ENCODE measurements at places on chromosomes 5 and 9. TPM values are rescaled to one million over a fixed set of nuclear protein-coding genes. Genes with fewer than 3 reads are reported as not detected.

Gene BTNL8
- 0.24 TPM for polyA plus RNA-seq

Gene SLC6A18
- 1.6 TPM for polyA plus RNA-seq

Gene IFNK
- not detected for polyA plus RNA-seq

Gene SLC27A6
- polyA plus RNA-seq, result 1.6 TPM

Gene RNF183
- 4.9 TPM for polyA plus RNA-seq

Gene PCDHA1
- polyA plus RNA-seq, result not detected

Gene LCN6
- not detected for polyA plus RNA-seq

Gene ZNF367
- polyA plus RNA-seq, result 10.4 TPM

Gene CDC42SE2
- polyA plus RNA-seq, result 49.1 TPM

Gene CDH10
- polyA plus RNA-seq, result 12.7 TPM

DNA sequence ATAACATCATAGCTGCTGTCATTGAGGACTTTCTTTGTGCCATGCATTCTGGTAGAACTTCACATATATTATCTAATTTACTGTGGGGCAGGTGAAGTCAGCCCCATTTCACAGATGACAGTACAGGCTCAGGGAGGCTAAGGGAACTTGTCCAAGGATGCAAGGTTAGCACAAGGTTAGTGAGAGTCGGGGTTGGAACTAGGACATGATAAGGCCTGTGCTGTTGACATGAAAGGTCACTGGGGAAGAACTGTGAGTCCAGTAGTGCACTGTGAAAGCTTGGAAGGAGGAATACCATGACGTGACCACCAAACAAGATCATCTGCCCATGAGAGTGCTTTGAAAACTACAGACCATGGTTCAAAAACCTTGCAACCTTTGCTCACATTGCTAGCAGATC lies 26.7 kb downstream of the FRMPD1 start:
- no peak for DNase-seq

DNA sequence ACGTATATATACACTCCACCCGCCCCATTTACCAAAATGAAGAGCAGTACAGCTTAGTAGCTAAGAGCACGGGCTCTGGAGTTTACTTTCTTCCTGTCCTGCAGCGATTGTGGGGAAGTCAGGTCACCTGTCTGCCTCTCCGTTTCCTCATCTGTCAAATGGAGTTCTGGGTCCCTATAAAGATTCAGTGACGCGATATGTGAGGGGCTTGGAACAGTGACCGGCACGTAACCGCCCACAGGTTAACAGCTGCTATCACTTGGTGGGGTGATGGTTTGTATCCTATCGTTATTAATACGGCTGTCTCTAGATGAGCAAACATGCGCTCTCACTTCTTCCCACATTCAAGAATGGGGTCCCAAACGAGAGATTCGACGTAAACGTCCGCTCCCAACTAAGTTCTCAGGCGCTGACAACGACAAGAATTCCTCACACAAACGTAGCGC lies 426 bp downstream of the FAM114A2 start:
- DNase-seq, result peak; percentile 8

DNA sequence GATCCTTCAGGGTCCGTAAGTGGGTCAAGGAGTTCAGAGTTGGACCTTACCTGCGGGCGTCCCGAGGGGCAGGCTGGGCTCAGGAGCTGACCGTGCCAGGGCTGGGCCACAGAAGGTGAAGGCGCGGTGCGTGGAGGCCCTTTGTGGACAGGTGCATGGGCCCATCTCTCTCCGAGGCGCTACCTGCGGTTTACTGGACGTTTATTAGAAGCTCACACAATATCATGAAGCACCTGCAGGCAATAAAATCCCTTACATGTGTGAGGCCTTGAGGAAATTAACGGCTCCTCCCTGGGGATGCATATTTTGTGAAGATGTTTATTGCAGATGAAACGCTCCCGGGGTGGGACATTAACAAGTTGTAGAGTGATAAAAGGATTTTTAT lies 79.8 kb upstream of the LMX1B start:
- DNase-seq, result no peak

- no peak for DNase-seq
Observed at GRCh38 chr5:135921388-135921787, 25.7 kb upstream of the IL9 start.

GRCh38 chr9:137021979-137022661 lies 5.9 kb downstream of the ABCA2 start:
- DNase-seq, result no peak

DNA sequence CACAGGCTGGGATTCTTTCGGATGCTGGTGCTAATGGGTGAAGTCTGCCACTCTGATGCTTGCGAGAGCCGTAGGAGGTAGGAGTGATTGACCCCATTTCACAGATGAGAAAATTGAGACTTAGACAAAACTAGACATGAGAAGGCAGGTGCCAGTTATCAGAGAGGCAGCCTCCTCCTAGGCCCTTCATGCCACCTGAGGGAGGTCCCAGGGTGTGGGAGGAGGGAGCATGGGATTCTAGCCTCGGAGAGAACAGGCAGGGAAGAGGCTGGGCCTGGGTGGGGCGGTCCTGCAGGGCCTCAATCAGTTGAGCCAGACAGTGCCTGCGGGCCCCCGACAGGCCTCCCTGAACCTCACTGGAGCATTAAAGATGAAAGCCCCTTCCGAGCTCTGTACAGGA lies 112.4 kb downstream of the COL23A1 start:
- DNase-seq, result no peak

DNA sequence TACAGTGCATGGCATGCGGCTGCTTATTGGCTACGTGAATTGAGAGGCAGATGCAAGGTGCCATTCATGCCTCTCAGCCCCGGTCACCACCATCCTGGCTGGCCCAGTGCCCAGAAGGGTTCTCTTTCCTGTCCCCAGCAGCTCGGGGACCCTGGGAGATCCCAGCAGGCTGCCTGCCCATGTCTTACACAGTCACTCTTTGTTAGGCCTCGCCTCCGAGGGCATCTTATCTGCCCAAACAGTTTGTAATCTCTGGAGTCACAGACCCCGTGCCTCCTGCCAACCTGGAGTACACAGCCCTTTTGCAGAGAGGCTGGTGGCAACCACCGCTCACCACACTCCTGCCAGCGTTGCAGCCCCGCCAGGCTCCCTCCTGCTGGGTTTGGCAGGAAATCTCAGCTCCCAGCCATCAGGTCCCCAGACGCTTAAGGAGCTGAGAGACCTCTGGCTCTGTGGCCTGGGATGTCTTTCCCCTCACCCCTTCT lies 7.0 kb upstream of the AK1 start:
- no peak for DNase-seq

DNA sequence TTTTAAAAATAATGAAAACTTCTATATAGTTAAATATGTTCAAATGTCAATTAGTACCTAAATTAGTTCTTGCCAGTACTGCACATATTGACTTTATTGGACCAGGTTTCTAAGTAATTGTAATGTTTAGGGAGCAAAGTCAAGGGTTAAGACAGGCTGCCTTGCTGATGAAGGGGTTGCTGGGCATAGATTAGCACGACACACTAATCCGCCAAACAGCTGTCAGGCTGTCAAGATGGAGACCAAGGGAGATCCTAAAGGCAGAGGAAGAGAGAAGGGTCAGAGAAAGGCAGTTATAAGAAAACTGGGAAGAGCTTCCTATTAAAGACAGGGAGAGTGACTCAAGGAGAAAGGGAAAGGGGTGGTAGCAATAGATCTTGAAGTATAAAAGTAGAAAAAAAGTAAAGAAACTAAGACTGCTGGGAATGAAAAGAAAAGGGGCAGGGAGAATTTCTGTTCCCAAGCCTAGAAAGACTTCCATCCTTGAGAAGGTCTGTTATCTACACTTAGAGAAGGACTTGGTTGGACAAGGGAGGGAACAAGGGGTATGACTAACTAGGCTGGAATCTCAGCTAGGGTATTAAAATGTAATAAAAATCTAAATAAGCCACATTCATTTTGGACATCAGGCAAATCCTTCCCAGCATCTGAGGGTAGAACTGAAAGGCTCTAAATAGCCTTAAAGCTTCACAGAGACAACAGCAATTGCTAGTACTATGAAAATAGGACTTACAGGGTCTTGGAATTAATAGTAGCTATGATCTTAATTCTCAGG lies 188.7 kb downstream of the FBXL17 start:
- DNase-seq, result no peak

- DNase-seq, result no peak
Observed at GRCh38 chr5:154646745-154647113, 108.4 kb upstream of the LARP1 start.

- no peak for DNase-seq
Observed at GRCh38 chr9:114419796-114420195, 32.0 kb upstream of the AKNA start.

DNA sequence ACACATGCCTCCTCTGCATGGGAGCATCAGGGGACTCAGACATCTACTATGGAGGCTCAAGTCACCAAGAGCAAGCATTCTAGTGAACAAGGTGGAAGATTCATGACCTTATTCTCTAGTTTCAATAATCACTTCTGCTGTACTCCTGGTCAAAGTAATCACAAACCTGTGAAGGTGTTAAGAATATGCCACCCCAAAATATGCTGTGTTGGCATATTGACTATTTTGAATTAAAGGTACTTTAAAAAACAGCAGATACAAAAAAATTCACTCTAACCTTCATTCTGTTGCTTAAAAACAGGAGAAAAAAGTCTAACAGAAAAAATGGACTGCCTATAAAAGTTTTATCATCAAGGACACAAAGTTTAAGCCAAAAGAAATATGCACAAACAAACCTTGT lies 607.8 kb upstream of the TYRP1 start:
- no peak for DNase-seq

- DNase-seq, result no peak
Observed at GRCh38 chr9:81717061-81717746, 27.9 kb upstream of the TLE1 start.

DNA sequence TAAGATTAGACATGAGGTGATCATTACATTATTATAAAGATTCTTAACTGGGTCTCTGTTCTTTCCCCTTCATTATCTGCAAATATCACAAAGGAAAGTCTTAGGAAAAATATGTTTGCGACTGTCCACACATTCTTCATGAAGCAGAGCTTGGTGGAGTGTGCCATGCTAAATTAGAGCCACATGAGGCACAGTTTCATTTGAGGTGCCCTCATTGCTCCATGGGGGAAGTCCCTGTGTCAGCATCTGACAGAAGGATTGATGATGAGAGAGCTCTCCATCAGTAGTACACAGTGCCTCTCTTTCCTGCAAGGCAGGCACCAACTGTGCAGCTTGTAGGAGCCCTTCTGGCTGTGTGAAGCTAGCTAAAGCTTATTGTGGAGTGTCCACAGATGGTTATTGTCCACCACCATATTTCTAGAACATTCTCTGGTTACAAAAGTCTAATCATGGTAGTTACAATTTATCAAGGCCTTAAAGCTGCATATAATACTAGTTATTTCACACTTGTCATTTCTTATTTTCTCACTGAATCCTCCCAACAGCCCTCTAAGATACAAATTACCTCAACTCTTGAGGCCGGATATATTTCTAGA lies 63.9 kb downstream of the C9orf152 start:
- DNase-seq, result no peak

DNA sequence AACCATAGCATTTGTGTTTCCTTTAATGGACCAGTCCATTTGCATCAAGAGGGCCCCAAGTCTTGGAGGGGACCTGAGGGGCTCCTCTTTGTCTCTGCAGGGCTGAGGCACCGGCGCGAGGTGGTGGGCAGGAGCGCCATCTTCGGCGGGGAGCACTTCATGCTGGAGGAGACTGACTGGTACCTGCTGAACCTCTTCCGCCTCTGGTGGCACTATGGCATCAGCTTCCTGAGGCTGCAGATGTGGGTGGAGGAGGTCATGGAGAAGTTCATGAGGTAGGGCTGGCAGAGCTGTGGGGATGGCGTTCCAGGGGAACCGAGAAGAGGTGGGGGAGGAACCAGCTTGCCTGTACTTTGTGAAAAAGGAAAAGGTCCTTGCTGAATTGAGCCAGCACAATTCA lies 6.1 kb downstream of the PCYOX1L start:
- no peak for DNase-seq

DNA sequence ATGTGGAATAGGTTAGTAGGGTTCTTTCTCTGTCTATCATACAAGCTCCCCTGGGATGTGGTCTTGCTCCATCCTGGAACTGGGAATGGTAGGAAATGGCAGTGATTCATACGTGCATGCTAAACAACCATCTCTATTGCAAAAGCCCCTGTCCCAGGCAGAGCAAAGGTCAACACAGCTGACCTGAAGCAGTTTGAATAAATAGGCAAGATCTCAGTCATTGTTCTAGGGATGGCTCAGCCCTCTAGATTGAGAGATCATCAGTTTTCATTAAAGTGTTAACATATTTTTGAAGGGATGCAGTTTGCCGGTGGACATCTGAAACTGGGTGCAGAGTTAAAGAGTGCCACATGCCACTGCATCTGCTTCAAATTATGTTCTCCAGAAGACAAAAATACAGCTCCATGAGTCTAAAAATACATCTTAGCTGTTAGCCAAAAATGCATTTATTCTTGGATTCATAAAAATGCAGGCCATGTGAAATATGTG lies 224.1 kb downstream of the ESM1 start:
- DNase-seq, result no peak

DNA sequence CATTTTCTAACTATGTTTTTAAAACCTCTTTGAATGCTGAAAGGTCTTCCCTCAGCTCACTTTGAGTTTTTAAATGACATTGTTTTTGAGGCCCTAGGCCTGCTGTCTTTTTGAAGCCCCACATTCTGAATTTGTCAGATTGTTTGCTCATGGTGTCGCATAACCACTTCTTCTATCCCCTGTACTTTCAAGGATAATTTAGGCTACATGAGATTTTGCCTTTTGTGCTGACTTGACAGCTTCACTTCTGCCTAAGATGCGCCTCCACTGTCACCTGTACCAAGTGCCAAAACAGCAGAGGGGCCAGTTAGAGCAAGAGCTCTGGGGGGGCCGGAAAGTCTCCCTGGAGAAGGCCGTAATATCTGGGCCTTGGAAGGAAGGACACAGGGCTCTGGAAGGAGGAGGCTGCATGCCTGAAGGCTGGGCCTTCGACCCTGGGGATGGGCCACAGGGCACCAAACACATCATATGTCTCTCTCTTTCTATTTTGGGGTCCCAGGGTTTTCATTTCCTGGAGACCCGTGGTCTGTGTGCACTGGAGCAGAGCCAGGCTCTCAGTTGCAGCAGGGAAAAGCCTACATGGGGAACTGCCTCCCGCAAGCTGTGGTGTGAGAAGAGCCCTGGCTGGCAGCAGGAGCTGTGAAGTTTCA lies 49.1 kb downstream of the NDST1 start:
- DNase-seq, result no peak

GRCh38 chr5:65916636-65917035 lies 9.7 kb upstream of the ERBIN start:
- DNase-seq, result no peak

DNA sequence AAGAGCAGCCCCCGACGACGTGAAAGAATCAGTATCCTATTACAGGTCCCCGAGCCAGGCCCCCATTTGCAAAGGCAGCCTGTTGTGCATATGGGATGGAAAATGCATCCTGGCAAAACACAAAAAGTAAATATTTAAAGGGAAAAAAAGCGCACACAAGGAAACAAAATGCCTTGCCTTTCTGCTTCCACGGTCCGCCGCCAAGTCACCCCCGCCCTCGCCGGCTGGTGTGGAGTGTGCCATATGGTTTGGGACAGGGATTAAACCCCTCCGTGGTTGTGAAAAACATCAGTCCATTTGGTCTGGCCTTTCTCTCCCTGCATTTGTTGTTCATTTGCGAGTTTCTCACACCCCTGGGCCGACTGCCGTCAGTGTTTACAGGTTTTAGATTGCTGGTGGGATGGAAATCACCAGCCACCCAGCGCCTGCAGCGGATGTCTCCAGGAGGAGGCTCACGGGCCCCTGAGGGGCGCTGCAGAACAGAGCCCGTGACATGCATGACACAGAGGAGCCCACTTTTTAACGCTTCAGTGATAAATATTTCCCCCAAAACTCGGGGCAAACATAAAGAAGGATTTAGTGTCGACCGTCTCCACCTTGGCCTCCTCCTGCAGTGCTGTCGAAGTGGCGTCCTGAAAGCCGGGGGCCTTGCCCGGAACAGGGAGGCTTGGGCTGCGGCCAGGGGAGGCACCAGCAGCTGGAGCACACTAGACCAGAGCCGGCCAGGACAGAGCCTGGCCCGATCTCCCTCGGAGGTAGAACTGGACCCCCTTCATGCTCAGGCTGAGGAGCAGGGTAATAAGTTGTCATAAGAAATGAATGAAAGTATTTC lies 161.5 kb downstream of the HSD17B3 start:
- no peak for DNase-seq
